ENCODE measurements at places on chromosomes 12 and 14.

- no peak for DNase-seq
Observed at GRCh38 chr14:35122696-35123387, 490 bp downstream of the PRORP start.

DNA sequence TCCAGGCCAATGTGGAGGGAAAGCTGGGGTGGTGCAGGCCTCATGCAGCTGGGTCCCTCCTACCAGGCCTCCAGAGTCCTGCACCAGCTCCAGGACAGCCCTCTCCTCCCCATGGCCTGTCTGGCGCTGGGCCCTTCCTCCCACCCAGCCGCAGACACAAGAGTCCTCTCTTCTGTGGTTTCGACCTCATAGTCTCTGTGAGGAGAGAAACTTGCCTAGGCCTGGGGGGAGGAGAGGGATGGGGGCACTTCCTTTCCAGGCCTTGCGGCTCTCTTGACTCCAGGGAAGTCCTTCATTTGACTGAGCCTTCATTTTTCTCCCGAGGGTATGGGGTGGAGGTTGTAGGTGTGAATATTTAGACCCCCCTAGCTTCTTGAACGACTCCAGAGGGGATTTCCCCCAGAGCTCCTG lies 2.3 kb downstream of the MMP14 start:
- DNase-seq, result no peak

GRCh38 chr14:105711841-105712460 lies 185.6 kb downstream of the TMEM121 start:
- no peak for DNase-seq

- DNase-seq, result no peak
Observed at GRCh38 chr12:39435531-39435930, 7.4 kb downstream of the KIF21A start.

GRCh38 chr12:64618953-64619590 lies 8.8 kb downstream of the RASSF3 start:
- no peak for DNase-seq

DNA sequence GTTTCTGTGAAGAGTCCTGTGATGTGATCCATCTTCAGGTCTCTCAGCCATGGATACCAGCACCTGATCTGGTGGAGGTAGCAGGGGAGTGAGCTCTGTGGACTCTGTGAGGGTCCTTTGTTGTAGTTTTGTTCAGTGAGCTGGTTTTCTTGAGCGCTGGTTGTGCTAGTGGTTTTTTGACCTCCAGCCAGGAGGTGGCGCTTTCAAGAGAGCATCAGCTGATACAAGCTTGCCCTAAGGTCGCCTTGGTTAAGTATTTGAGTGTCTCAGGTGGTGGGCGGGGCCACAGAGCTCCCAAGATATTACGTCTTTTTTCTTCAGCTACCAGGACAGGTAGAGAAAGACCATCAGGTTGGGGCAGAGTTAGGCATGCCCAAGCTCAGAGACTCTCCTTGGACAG lies 139.7 kb downstream of the TTLL5 start:
- DNase-seq, result no peak

GRCh38 chr14:87644689-87645088 lies 348.3 kb downstream of the GALC start:
- DNase-seq, result no peak

GRCh38 chr12:94832780-94833681 lies 170.5 kb downstream of the NDUFA12 start:
- peak; percentile 50 for DNase-seq

DNA sequence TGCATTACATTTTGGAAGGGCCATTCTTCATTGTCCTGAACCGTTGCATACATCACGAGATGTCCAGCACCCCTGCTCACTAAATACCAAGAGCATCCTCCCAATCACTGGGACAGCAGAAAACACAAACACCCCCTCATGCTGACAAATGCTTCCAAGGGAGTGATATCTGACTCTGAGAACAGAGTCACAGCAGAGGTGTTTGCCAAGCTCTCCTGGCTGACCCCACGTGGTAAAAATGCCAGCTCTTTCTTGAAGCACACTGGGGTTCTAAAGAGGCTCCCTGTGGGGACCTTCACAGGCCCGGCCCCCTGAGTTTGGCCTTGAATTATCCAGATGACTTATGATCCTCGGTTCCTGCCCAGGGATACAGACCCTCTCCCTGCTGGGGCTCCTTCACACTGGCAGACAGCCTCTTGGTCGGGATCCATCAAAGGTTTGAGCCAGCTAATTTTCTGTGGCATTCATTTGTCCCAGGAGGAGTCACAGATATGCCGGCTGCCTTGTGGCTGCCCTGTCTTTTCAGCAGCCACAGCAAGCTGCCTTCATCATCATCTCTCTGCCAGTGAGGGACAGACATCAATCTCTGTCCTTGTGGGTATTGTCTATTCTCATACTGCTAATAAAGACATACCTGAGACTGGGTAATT lies 43.1 kb upstream of the PSMC1 start:
- DNase-seq, result no peak

DNA sequence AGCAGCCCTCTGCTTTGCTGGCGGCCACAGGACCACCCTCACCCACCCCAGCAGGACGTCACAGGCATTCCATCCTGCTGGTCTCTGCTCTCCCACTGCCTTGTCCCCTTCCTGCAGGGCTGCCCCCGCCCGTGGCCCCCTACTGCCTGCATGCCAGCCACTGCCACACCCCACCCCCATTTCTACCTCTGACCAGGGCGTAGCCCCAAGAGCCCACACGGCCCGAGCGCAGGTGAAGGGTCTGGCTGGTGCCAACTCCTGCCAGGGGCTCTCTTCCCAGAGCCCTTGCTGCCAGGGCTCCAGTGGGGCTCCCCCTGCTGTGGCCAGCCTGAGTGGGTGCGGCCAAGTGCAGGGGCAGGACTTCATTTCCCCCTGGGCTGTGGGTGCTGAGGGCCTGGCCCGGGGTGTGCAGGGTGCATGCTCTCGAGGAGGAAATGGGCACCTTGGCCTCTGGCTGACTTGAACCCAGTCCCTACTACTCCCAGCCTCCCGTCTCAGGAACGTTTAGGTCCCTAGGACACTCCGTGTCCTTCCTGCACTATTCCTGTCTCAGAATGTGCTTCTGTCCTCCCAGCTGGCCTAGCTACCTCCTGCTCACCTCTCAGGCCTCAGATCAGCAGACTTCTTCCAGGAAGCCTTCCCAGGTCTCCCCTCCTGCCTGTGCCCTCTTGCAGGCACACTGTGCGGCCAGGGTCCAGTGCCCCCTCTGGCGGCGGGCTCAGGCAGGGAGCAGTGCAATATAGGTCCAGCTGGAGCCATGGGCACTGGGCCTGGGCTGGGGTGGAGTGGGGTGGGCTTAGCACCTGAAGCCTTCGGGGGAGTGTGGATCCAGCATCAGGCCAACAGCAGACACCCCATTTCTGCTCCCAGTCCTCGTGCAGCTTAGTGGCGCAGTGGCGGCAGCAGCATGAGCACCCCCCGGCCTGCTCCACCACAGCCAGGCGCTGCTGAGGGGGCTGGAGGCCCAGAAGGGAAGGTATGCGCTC lies 1.4 kb downstream of the LBHD2 start:
- DNase-seq, result no peak

DNA sequence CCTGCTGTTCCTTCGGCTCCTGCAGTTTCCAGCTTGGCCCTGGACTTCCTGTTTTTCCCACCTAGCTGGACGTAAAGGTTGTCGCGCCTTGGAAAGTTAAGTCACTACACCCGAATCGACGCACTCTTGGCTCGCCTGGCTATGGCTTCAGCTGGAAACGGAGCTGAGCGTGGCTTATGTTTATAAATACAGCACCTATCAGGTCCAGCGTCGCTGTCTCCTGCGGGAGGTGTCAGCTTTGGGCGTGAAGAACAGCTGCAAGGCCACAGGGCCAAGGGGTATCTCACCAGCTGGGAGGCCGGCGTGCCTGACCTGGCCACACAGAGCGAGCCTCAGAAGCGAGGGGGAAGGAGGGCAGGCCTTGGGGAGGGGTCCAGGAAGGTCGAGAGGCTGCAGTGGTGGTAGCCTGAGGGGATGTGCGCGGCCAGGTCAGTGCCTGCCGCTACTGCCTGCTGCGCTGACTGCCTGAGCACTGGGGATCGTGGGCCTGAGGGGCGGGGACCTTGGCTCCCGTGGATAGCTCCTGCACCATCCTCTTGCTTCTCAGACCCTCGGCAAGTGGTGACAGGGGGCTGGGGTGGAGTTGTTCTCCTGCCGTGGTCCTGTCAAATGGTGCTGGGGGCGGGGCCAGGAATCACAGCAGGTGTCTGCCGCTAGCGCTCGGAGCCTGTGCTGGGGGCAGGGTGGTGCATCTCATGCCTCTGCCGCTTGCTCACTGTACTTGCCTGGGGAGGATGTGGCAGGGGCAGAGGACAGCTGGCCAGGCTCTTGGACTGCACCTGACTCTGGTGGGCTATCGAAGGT lies 12.5 kb downstream of the PACS2 start:
- no peak for DNase-seq

- no peak for DNase-seq
Observed at GRCh38 chr12:25764409-25764808, 194.1 kb upstream of the RASSF8 start.

GRCh38 chr12:1065629-1066028 lies 74.6 kb downstream of the ERC1 start:
- no peak for DNase-seq

GRCh38 chr12:100799770-100800169 lies 5.2 kb downstream of the ANO4 start:
- no peak for DNase-seq

- no peak for DNase-seq
Observed at GRCh38 chr12:42807766-42808165, 218.2 kb upstream of the PRICKLE1 start.

DNA sequence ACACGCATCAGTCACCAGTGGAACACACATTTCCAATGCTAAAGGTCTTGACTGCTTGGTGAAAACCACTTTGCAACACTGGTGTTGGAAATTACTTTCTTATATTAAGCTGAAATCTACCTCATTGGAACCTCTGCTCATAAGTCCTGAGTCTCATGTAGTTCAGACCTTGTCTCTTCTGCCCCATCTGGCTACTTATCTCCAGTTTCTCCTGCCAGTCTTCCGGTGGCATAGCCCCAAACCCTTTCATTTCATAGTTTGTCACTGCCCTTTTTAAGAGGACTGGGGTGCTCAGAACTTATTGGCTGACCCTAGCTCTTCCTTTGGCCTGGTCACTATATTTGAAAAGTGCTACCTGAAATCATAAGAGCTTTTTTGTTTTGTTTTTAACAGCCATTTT lies 43.7 kb downstream of the HELB start:
- no peak for DNase-seq

DNA sequence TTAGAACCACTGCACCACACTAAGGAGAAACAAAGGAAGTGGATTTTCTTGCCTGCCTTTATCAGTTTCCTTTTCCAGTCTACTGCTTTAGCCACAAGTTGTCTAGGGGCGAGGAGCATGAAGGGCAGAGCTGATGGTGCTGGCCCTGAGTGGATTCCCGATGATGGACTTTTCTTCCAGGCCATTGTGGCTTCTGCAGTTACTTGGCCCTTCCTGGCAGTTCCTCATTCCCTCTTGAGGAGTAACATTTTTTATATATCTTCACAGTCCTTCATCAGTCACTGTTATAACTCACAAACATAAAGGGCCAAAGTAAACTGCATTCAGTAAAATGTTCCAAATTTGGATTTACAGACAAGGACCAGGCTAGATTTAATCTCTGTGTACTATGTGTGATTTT lies 61.2 kb upstream of the SRSF5 start:
- no peak for DNase-seq

DNA sequence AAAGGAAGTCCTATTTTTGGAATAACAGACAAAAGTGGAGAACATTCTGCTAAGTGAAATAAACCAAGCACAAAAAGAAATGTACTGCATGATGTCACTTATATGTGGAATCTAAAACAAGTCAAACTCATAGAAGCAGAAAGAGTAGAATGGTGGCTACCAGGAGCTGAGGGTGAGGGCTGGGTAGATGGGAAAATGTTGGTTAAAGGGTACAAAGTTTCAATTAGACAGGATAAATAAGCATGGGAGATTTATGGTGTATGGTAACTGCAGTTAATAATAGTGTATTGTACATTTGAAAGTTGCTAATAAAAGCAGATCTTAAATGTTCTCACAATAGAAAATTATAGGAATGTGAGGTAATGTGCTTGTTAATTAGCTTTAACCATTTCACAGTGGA lies 12.8 kb downstream of the LUM start:
- no peak for DNase-seq

- DNase-seq, result no peak
Observed at GRCh38 chr12:16763901-16764300, 157.9 kb upstream of the LMO3 start.

DNA sequence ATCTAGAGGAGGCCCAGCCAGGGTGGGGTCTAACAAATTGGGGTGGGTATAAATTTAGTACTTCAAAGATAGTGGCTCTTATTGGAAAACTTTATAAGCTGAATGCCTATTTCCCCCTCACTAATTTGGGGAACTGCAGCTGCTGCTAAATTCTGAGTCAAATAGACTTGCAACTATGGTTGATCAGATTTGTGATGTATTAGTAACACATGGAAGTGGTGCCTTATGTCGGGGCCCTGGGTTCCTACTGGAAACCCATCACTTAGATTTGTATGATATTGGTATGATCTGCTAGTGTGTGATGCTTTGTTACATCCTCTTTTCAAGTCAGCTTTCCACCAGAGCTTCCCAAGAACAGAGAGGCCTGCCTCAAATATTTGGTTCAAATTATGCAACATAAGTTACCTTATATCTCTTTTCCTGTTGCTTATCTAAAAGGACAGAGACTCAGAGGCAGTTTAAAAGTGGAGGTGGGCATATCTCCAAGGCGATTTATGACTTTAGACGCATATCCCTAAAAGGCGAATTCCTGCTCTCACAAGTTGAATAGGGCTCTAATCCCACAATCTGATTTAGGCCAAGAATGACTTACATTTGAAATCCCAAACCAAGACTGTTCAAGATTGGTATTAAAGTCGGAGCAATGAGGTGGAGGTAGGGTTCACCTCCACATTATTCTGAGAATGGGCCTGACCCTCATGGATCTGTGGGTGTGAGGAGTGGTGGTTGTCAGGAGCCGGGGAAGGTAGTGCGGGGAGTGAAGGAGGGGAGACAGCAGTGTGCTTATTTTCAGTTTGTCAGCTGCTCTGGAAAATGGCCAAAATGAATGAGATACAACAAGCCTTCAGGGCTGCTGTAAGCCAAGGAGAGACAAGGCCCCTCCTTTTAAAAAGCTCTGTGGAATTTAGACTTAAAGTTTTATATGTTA lies 425.8 kb downstream of the RAD51B start:
- DNase-seq, result peak; percentile 18

DNA sequence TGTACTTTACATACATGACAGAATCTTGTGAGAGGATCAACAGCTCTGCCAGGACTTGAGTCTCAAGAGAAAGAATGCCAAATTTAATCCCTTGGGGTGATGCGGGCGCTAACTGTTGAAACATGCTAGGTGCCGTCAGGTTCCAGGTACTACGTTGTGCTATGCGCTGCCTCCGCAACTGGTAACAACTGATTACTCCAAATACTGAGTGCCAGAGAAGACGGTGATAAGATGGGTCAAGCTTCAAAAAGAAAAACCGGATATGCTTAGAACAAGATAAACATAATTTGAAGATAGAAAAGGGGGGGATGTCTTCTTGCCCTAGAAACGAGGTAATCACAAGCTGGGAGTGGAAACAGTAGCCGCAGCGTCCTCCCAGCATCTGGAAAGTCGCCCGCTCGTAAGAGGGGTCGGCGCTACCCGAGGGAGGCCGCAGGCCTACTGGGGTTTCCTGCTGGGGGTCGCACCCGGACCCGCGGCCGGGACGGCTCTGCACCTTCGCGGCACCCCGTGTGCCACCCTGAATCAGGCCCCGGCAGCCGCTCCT lies 678 bp downstream of the ZBTB25 start:
- no peak for DNase-seq
